Mesothelial cell of epicardium (in vitro differentiated cells): ENCODE measurements at places on chromosomes 6 and 20. TPM values are rescaled to one million over a fixed set of nuclear protein-coding genes. Genes with fewer than 3 reads are reported as not detected.
A peak's percentile ranks its signal among the peaks of the same experiment; 100 is the strongest.

Gene RAET1L
- not detected in 3 replicates for total RNA-seq

Gene DEFB116
- not detected in 3 replicates for total RNA-seq

GRCh38 chr6:131918650-131919355 is 32.4 kb downstream of the CCN2 start:
- H3K27ac ChIP-seq = no peak overlapping the region
- no peaks in the 10 kb centered on the region for H3K4me1 ChIP-seq
- H3K4me3 ChIP-seq = no peak overlapping the region
- DNase-seq = no peak
- H3K27me3 ChIP-seq = no peaks in the 10 kb centered on the region

- H3K27ac ChIP-seq = no peak overlapping the region
- H3K27me3 ChIP-seq = no peaks in the 10 kb centered on the region
- H3K36me3 ChIP-seq = no peaks in the 10 kb centered on the region
- no peak for DNase-seq
- no peaks in the 10 kb centered on the region for H3K4me1 ChIP-seq
Measured at GRCh38 chr6:5529733-5530132, 268.4 kb downstream of the FARS2 start.

DNA sequence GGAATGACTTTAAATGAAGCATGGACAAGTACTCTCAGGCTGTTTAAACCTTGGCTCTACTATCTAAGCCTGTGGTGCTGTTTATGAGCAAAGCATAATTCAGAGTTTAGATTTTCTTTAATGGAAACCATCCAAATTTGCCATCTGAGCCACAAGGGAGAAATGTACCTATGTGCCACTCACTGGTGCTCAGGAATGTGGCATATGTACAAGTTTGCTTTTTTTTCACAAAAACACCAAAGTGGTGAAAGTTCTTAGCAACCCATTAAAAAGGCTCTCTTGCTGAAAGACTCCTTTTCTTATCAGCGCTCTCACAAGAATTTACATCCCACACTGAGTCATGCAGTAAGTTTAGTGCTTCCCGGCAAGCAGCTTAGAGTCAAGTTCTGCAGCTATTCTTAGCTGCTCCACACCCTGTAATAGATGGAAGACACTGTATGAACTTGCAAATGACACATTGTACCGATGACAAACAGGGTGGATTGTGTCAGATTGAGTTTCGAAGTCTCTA is 57.3 kb upstream of the MLIP start:
- DNase-seq = no peak
- H3K27me3 ChIP-seq = no peaks in the 10 kb centered on the region
- peak overlapping the region; percentile 44 for H3K27ac ChIP-seq
- no peaks in the 10 kb centered on the region for H3K36me3 ChIP-seq
- peak overlapping the region; percentile 42 for H3K4me3 ChIP-seq
